ENCODE measurements at places on chromosomes 7 and 10.

DNA sequence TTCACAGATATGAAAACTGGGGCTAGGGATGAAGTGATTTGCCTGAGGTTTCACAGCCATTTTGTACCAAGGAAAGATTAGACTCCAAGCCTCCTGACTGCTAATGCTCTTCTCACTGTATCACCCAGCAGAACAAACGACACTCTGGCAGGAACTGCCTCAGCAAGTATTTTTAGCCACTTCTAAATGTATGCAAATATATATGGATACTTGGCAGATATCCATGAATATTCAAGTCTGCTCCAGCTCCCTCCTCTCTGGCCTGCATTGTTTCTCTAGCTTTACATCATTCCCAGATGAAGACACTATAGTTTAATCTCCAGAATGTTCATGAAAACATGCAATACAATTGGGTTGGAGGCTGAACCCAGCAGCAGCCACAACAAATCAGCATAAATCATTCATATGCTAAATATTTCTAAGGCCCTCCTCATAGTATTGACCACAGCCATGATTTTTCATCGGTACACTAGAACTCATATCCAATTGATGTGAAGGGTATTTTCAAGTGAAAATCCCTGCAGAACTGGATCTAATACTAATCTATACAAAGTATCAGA, 65.5 kb downstream of the HPSE2 start:
- DNase-seq = no peak

- no peak for DNase-seq
Measured at GRCh38 chr10:51881213-51881612, 181.8 kb upstream of the CSTF2T start.

- DNase-seq = no peak
Measured at GRCh38 chr7:106169821-106170610, 57.9 kb upstream of the SYPL1 start.

GRCh38 chr10:63919575-63920279, 398.5 kb downstream of the REEP3 start:
- no peak for DNase-seq

DNA sequence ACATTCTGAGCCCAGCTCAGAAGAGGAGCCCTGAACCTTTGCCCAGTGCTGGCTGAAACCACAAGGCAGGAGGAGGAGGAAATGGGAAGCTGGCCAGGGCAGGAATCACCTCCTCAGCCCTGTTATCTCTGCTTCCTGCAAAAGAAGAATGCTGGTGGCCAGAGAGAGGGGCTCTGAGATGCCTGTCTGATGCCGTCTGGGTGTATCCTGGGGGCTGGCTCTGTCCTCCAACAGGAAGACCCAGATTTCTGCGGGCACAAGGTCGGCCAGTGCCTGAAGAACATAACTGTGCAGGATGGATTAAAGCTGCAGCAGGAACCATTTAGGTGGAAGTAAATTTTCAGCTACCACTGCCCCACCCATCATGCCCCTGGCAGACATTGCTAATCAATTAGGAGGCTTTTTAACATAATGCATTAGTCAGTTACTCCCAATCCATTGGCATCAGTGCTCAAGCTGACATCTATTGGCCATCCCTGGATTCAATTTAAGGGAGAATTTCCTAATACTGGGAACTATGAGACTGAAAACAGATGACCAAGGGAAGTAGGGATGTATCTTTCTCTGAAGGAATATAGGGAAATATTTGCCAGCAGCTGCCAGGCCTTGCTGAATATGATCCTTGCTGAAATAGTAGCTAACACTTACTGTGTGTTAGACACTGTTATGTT, 67.7 kb downstream of the COL13A1 start:
- DNase-seq = peak; percentile 64

- no peak for DNase-seq
Measured at GRCh38 chr7:2719007-2719406, 31.0 kb downstream of the AMZ1 start.

DNA sequence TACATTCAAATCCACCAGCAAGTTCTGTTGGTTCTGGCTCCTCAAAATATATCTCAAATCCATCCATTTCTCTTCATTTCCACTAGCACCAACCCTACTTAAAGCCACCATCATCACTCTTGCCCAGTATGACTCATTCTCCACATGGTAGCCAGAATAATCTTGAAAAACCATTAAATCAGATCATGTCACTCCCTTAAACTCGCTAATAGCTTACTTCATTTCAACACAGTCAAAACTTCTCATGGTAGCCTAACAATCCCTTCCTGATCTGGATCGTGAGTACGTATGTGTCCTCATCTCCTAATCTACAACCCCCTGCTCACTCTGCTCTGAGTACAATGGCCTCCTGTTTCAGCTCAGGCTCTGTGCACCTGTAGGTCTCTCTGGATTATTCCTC, 8.7 kb downstream of the EPC1 start:
- DNase-seq = no peak

DNA sequence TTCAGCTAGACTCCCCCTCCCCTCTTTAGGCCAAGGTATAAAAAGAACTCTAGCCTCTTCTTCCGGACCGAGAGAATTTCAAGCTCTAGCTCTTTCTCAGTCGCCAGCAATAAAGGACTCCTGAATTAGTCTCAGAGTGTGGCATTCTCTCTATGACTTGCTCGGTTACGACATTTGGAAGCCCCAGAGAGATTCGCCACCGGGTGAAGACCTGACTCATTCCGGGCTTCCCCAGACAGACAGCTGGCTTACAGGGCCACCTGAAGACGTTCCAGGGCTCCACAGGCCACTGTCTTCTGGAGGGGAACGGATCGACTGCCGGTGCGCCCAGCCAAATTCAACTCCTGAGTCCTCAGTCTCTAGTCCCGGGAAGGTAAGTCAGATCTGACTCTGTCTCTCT, at the start of gene AKR1B15:
Gene AKR1B15, plus strand, starts transcription at position 234 of the 400 bp plus-strand sequence. CDS start 15,510 bp downstream, outside the sequence.
- DNase-seq = peak; percentile 39

DNA sequence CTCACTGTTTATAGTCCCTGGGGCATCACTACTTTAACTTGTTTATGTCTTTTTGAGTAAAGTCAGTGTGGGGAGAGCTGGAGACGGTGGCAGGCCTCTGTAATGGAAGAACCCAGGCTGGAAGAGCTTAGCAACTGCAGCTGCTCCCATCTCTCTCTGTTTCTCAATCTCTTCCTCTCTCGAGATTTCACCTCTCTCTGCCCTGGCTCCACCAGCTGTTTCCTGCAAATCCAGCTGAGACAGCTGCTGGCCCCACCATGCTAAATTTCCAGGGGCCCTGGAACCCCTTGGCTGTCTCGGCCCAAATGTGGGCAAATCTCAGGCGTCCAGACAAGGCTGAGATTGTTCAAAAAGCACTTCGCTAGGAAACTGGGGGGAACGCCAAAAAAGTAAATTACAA, 25.8 kb upstream of the SLF2 start:
- DNase-seq = peak; percentile 61

- DNase-seq = no peak
Measured at GRCh38 chr7:26404189-26404996, 112.7 kb downstream of the SNX10 start.

GRCh38 chr7:108589874-108590273, 20.2 kb downstream of the DNAJB9 start:
- no peak for DNase-seq
